Activated naive CD8-positive, alpha-beta T cell treated with anti-CD3 and anti-CD28 coated beads for 36 hours (primary cell): ENCODE measurements at places on chromosomes 5 and 9. TPM values are rescaled to one million over a fixed set of nuclear protein-coding genes. Genes with fewer than 3 reads are reported as not detected.

DNA sequence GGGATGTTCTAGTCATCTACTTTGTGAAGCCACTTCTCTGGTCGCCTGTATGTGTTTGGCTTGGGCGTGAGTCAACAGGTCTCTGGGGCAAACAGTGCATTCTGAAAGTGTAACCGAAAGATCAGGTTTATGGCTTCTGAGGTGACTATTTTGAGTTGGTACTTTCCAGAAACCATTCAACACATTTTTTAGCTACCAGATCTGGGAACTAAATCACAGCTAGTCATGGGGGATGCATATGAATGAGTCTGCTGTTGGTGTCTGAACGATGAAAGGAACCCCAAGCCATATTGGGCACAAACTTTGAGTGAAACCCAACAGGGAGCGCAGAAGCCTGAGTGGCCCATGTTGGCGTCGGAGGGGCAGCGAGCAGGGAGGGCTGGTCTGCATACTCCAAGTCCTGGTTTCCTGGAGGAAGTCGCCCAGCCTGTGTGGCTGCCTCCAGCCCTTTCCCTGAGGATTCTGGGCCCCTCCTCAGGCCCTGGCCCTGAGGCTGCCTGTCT is 35.3 kb downstream of the UBE2QL1 start:
- no peak for DNase-seq

FRRS1L gene
- total RNA-seq = not detected

- DNase-seq = no peak
Measured at GRCh38 chr5:173340984-173341383, 12.8 kb upstream of the STC2 start.

DNA sequence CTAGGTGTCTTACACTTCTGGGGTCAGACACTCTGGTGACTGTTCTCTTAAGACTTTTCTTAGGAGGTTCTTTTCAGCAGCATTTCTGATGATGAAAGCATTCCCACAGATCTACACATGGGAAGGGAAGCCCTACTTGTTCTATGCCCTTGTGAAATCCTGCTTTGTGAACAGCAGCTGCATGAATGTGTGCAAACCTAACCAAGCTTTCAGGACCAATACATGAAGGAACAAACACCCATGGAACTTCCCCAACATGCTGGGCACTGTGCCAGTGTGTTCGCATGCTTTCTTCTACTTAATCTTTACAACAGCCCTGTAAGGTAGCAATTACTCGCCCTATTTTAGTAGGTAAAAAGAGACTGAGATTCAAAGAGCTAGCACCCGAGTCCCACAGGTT is 439.9 kb upstream of the KLF4 start:
- DNase-seq = no peak

DNA sequence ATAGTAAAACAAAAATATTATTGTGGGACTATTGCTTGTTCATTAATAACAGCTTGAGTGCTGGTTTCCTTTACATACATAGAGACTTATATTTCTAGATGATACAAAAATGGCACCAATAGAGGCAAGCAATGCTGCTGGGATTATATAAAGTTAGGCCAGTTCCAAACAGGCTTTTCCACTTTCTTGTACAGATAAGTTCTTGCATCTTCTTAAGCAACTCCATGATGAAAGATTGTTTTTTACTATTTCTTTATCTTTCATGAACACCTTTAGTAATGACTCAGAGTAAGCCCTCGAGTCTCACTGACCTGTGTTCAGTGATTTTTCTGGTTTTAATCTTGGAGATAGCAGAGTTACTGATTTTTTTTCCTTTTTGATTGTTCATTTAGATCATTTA is 324.4 kb downstream of the PRR16 start:
- no peak for DNase-seq

GLRA1 gene
- not detected for total RNA-seq

DNA sequence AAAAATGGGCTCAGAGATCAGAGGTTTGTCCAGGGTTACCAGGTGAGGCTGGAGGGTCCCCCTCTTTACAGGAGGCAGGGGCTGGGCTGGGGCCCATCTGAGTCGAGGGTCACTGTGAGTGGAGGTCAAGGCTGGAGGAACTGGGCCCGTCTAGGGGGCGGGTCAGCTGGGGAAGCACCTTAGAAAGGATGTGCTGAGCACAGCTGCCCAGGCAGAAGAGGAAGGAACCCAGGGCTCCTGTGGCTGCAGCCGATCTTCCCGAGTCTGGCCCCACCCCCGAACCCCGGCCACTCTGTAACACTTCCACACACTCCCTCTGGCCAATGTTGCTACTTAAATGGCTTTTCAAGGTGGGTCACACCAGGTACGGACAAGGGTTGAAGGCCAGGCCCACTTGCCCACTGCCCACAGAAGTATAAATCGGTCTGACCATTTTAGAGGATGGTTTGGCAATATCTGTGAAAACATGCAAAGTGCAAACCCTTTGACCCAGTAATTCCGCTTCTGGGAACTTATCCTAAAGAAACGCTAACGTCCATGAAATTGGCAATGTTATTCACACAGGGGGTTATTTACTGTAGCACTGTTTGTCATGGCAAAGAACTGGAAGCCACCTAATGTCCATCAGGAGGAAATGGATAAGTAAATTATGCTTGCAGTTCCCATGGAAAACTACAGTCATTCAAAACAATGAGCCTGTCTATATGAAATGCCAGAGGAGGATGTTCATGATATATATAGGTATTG is 30.5 kb upstream of the EEIG1 start:
- DNase-seq = no peak

DNA sequence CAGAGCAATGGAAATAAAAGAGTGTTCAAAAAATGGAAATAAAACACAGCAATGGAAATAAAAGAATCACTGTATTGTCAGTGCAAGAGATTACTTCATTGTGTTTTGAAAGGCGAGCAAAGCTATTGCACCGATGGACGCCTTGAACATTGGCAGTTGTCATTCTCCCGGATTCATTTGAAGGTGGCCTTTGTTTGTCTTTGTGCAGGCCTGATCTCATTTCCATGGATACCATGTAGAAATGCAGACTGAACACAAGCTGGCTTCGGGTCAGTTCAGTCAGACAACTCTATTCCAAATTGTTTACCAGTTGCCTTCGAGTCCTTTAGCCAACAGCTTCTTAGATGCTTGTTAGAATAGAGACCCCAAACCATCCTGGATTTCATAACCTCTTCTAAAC is 8.3 kb downstream of the ITGA2 start:
- no peak for DNase-seq

SH3PXD2B gene
- total RNA-seq = 0.80 TPM

FBP2 gene
- total RNA-seq = not detected

IL13 gene
- 0.72 TPM for total RNA-seq

PLPP7 gene
- 0.35 TPM for total RNA-seq

- no peak for DNase-seq
Measured at GRCh38 chr9:130137641-130138081, 34.5 kb upstream of the NCS1 start.

- no peak for DNase-seq
Measured at GRCh38 chr9:136613824-136614371, 48.8 kb upstream of the EGFL7 start.

- DNase-seq = no peak
Measured at GRCh38 chr5:66527478-66528035, 68.6 kb upstream of the MAST4 start.

PTGR1 gene
- total RNA-seq = 1.9 TPM

MED22 gene
- total RNA-seq = 42.3 TPM

DNA sequence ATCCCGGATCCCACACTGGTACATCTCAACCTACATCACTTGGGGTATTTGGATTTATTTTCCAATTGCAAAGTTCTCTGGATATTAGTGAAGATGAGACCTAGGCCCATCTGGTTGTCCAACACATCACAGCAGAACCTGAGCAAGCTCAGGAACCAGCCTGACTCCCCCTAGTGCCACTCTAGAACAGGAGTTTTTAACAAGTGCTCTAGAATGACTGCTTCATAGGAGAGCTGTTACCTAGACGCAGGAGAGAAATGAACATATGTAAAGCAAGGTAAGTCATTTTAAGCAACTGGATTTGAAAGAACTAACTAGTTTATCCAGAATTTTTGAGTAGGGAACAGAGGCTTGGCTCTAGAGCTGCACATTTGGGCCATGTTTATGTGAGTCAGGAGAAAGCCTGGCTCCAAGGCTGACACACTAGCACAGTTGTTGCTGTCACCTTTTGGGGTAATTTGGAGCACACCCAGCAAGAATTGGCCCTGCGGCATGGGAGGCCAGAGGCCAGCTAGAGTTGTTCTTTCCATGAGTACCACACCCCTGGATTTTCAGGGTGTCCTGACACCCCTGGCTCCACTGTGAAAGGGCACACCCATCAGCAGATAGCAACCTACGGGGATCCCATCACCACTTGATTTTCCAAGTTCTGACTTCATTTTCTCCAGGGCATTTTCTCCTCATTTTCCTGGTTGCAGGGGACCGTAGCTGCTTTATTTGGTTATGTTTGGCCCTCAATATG is 110.9 kb upstream of the LPAR1 start:
- DNase-seq = no peak

DNA sequence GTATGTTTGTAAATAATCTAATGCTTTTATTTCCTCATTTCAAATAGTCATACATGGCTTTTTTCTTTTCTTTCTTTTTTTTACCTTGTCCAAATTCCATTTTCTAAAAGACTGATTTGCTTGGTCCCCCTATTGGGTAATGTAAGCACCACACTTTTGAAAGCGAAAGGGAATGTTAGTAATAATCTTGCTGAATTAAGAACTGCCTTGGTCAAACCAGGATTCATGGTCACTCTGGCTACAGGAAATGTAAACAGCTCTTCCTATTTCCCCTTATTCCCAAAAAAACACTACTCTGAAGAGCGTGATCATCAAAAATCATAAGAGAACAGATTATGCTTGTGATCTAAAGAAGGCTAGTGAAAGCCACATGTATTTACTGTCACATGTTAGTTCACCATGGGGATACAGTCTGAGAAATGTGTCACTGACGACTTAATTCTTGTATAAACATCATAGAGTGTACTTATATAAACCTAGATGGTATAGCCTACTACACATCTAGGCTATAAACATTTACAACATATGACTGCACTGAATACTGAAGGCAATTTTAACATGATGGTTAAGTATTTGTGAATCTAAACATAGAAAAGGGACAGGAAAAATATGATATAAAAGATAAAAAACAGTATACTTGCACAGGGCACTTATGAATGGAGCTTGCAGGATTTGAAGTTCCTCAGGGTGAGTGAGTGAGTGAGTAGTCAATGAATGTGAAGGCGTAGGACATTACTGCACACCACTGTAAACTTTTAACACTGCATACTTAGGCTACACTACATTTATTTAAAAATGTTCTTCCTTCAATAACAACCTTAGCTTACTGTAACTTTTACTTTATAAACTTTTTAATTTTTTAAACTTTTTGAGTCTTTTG is 75.3 kb downstream of the HMGCR start:
- no peak for DNase-seq

DNA sequence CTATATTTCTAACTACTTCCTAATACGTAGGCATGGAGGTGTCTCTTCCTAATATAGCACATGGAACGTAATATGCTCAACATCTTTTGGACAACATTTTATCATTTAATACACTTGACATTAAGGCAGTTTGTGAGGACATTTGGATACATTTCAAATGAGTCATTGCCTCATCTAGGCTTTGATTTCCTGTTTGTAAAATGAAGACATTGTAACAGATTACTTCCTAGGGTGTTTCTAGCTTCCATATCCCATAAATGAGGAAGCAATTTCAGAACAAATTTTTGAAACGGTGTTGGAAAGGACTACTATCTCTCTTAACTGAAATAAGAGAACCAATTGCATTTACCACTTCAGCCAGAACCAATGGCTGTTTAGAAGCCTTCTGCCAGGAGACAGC is 38.7 kb downstream of the SLC28A3 start:
- DNase-seq = no peak

- DNase-seq = no peak
Measured at GRCh38 chr9:70639853-70640814, 225.7 kb upstream of the KLF9 start.

DNA sequence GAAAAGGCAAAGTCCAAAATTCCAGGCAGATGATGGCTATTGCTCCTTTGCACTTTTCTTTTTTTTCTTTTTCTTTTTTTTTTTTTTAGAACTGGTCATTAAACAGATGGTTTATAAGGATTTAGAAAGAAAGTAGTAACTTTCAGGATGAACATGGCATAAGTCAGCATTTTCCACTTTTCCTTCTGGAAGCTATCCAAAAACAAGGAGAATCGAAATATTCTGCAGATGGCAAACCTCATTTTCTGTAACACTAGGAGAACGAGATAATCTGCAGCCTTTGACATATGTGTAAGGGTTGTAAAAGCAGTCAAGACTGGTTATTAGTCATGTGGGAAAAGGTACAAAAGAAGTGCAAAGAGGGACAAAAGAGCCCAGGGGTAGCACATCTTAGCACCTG is 69.1 kb upstream of the PUM3 start:
- DNase-seq = no peak

GRCh38 chr5:66967102-66967501 is 229.5 kb downstream of the CD180 start:
- no peak for DNase-seq

GRCh38 chr5:147371290-147371689 is 136.5 kb downstream of the STK32A start:
- no peak for DNase-seq

DNA sequence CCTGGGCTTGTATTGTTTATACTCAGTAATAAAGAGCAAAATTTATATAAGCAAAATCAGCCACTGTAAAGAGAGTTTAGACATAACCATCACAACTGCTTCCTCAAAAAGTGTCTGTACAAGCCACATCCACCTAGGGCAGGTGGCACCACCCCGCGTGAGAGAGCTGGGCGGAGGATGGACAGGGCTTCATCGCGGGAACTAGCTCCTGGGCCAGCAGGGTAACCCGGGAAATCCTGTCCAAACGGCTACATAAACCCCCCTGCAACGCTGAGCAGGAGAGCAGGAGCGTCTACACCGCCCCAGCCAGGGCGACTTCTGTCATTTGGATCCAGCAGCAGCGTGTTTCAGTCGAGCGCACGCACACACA is 1.3 kb downstream of the SLC6A3 start:
- DNase-seq = no peak

DNA sequence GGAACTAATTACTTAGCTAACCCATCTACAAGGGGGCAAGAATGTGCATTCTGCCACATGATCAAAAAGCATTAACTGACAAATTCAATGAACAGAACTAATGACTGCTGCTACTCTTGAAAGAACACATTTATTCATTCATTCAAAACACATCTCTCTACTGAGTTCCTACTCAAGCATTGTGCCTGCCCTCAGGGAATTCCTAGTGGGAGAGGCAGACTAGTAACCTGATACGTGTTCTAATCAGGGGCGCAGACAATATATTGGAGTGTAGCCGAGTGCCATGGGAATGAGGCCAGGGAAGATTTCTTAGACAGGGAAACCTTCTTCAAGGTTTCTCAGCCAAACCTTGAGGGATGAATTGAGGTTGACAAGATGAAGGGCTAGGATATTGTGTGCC is 56.7 kb upstream of the PAPPA start:
- no peak for DNase-seq

TAF11L10 gene
- total RNA-seq = not detected

HARS1 gene
- 104 TPM for total RNA-seq

GRCh38 chr5:144451187-144451973 is 280.7 kb downstream of the KCTD16 start:
- no peak for DNase-seq

DNA sequence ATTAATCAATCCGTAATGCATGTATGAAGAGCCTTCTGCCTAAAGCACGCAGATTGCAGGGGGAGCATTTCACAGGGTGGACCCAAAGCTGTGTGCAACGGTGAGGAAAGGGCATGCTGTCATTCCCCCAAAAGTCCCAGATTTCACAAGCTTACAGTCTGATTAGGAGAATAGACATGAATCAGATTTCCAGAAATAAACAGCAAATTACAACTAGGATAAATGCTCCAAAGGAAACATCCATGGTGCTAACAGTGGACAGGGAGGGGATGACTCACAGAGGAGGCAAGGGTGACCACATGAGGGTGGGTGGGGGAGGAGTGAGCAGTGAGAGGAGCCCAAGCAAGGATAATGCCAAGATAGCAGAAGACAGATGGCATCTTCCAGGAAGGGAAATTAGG is 258.4 kb upstream of the TAS2R1 start:
- no peak for DNase-seq

SLC45A2 gene
- total RNA-seq = not detected
